ENCODE measurements at places on chromosomes 1 and 21.

DNA sequence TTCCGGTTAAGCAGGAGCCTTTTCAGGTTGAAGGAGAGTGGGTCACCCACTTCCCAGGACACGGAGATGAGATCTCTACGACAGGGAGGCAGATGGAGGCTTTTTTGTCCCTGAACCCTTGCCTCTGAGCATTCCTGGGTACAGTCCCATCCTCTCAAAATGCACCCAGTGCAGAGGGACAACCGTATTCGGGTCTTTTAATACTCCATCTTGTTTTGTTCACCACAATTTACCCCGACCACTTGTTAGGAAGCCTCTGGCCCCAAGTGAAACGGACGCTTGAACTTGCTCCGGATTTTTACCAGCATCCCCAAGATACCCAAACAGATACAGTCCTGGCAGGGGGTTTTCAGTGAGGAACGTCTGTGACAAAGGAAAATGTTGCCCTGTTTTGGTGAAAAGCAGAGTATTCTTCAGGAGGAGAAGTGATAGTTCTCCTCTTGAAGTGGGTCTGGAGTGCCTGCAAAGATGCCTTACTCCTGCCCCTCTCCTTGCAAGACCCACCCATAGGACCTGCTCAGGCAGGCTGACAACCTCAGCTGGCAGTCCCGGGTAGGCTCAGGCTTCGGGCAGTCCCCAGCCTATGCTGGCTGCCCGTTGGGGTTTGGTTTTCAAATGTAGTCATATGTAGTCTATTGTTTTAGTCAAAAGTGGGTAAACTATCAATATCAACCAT lies 669 bp upstream of the ARL8A start:
- DNase-seq: no peak

GRCh38 chr1:232704256-232704655 lies 74.3 kb upstream of the SIPA1L2 start:
- DNase-seq: no peak

GRCh38 chr1:154404511-154404931 lies 622 bp upstream of the IL6R start:
- DNase-seq: no peak

DNA sequence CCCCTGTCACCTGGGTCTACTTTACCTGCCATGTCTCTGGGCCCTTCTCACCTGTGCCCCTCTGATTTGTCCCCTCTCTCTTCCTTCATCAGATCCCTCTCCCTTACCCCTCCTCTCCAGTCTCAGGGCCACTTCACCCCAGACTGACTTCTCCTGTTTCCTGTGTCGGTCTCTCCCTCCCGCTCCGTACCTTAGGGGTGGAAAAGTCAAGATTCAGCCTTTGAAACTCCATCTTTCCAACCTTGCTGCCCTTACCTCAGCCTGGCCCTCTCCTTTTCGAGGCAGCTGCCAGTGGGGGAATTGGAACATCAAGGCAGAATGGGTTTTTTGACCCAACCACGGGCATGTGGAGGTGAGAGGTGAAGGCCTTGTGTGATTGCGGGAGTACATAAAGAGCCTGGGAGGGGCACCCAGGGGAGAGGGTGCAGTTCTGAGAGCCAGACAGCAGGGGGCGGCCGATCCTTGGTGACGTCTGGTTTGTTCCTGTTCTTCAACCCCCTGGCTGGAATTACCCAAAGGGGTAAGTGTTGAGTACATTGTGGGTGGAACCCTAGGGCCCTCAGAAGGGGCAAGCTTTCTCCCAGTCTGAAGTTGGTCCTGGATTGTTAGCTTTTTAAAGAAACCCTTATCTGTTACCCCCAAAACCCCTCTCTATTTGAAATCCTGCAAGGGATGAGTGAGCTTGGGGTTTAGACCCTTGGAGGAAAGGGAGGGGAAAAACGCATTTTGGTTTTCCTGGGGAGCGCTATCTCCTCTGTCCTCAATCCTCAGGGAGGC lies 12.3 kb upstream of the DMBX1 start:
- DNase-seq: peak; percentile 77

DNA sequence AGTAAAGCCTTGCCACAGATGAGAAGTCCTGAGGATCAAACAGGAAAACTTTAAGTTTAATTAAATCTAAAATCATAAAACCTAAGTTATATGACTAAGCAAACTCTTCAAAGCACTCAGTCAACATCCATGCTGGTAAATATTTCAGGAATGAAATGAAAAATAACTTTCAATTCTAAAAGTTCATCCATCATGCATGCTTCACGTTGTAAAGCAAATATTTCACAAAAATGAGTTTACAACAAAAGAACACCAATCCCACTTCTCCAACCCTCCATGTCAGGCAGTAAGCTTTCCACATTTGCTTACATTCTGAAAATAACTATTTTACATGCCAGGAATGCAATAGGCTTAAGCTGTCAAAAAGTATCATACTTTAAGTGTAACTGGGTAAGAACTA lies 16.8 kb downstream of the APP start:
- no peak for DNase-seq

DNA sequence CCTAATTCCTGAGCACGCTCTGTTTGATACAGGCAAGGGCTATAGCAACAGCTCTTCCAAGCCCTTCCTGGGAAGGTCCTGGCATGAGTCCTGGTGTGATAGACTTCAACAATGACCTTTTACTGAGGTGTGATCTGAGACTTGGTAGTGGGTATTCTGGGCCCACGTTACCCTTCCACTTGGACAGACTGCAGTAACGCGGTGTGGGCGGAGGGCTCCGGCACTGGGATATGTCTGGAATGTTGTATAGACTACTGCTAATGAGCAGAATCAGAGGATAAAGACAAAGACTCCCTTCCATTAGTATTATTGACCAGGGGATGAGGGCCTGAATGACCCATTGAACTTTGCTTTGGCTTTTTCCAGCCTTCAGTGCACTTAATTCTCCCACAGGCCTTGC lies 262.3 kb downstream of the RWDD3 start:
- DNase-seq: no peak

DNA sequence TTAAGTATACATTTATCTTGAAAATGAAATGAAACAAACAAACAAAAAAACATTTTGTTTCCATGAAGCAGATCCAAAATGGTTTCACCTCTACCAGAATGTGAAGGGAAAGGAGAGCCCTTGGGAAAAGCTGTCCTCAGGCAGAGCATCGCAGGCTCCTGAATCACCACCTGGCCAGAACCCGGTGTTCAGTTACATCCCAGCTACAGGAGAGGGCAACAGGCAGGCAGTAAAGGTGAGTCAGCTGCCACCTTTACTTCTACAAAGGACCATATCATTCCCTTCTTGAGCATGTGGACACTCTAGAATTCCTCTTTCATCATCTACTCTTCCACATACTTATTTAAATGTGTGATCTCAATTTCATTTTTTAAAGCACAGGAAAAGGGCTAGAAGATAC lies 151.2 kb downstream of the PIGK start:
- DNase-seq: peak; percentile 65

DNA sequence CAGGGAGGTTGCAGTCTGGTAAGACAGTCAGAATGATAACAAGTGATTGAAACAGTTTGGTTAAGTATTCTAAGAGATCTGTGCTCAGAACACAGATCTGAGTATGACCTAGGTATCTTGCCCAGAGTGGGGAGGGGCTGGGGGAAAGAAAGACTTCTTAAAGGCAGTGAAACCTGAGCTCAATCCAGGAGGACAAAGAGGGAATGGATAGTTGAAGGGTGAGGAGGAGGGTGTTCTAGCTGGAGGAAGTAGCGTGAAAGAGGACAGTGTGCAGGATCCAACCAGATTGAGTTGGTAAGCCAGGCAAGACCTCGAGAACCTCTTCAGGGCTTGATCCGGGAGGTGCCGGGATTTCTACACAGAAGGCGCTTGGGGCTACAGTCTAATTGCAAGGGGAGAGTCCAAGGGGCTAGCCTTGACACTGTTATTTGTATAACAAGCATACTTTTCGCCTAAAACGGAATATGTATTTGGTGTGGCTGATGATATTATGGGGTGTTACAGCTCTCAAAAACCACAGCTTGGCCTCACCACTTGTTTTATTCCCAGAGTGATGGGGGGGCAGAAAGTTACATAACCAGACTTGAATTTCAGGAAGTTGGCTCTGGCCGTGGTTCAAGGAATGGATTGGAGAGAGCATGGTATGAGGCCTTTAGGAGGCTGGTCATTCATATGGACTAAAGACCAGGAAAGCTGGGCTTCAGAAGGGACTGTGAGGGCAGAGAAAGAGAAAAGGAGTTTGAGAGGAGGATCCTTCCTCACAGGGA lies 19.1 kb downstream of the RCSD1 start:
- DNase-seq: peak; percentile 24

- DNase-seq: no peak
Measured at GRCh38 chr1:68384321-68384813, 65.4 kb downstream of the RPE65 start.

DNA sequence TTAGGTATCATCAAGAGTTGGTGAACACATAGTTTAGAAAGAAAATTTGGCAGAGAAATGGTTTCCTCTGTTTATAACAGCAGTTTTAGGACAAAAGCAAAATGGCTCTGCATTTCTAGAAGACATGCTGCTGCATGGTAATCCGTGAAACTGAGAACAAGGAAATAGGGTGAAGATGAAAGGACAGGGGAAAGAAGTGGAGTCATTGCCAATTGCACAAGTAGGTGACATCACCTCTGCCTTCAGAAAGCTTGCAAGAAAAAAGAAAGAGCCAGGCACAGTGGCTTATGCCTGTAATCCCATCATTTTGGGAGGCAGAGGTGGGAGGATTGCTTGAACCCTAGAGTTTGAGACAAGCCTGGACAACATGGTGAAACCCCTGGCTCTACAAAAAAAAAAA lies 217.6 kb downstream of the LMX1A start:
- DNase-seq: no peak

DNA sequence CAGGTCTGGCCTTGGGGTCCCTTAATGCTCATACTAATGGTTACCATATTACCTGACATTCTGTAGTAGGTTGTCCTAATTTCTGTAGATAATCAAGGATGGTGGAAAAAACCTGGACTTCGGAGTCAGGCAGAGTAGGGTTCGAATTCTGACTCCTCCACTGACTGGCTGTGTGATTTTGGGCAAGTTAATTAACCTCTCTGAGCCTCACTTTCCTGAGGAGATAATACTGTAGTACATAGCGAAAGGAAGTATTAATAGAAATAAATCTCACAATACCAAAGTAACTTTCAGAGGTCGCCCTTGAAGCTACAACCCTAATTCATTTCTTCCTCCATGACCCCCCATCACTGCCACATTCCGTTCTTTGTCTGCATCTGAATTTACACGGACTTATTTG lies 72.9 kb downstream of the KCNN3 start:
- DNase-seq: no peak

DNA sequence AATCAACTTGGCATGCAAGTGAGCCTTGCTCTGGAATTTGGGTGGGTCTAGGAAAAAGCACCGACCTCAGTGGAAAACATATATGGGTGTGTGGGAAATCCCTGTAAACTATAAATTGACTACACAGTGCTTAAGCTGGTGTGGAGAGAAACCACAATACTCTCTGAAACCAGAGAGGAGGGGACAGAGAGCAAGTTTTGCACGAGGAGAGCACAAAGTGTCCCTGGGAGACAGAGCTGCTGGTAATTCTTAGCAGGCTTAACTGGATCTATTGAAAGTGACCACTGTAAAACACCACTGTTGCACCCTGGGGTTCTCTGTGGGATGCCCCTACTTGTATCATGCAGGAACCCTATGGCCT lies 12.8 kb downstream of the KCNJ15 start:
- peak; percentile 11 for DNase-seq

DNA sequence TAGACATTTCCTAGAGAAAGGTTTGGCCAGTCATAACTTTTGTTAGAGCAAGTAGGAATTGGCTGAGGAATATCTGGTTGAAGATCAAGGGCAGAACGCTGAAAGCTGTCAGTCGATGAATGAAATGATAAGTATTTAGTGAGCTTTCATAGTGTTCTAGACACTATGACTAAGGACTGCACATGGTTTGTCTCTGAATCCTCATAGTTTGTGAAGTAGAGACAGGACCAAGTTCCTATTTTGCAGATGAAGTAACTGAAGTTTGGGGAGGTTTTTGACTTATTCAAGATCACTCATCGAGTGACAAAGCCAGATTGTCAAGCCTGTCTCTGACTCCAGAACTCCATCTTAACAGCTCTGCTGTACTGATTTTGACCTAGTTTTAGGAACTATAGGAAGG lies 4.7 kb downstream of the ELOA start:
- DNase-seq: no peak

DNA sequence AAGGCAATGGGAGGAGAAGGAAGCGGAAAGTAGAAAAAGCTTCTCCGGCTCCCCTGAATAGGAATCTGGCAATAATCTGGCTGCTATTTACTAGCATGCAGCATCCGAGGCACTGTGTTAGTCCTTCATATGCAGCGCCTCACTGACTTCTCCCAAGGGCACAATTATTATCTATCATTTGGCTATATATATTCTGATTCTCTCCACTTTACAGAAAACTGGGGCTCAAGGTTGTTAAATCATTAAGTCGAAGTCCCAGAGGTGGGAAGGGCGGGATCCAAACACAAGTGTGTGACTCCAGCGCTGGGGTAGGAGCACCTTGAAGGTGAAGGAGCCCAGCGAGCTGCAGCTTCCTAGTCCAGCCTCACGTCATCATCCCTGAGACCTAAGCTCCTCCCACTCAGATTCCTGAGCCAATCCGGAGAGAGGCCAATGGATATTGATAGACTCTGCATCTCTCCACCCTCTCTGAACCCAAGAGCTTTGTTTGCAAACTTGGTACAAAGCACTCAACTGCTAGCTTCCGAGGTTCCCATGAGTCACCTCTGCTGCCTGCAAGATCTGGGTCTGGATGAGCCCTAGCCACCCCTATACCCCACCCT lies 16.6 kb upstream of the EYA3 start:
- peak; percentile 98 for DNase-seq

GRCh38 chr21:17612023-17612564 lies 607 bp downstream of the BTG3 start:
- peak; percentile 70 for DNase-seq

- DNase-seq: no peak
Measured at GRCh38 chr1:119787776-119788175, 19.1 kb upstream of the HMGCS2 start.

Data from GM23338 (cell line).